Amniotic stem cell (primary cell): ENCODE measurements at places on chromosomes 11 and 22.

DNA sequence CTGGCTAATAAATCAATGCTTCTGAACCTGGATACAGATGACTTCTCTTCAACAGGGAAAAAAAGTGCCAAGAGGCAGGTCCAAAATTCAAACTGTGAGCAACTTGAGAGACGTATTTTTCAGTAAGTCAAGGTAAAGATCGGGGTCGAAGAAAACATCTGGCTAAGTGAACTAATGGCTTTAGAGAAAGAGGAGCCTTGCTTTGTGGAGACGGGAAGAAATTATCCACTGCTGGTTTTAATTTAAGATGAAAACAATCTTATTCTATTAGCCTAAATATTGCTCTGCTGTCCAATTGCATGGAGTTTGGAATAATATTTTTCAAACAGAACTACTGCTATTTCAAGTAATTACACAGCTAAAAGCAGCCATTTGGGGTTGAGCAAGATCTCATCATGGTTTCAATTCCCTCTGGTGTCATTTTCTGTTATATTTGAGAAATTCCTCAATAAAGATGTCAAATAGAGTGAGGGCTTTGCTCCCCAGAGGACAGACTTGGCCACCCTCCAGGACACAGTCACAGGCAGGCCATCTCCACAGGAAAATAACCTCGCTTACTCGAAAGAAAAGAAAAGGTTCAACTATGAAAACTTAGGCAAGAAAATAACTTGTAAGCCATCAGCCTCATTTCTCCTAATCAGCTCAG is 29.8 kb downstream of the SCUBE1 start:
- no peak for DNase-seq

DNA sequence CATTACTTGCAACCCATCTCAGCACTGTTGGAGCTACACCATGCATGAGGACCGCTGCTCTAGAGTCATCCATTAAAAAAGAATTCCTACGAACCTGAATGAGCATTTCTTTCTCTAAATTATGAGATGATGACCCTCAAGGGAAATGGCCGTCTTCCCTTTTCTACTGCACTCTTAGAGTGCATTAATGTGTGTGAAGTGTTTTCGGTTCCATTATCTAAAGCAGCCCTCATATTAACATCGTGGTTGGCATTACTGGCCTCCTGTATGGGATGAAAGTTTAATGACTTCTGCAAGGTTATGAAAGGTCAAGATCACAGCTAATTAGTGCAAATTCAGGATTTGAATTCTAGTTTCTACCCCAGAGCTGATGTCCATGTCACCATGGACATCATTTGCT is 16.7 kb downstream of the CD44 start:
- no peak for DNase-seq

GRCh38 chr11:58395581-58395980 is 11.1 kb downstream of the OR5B3 start:
- DNase-seq: no peak

DNA sequence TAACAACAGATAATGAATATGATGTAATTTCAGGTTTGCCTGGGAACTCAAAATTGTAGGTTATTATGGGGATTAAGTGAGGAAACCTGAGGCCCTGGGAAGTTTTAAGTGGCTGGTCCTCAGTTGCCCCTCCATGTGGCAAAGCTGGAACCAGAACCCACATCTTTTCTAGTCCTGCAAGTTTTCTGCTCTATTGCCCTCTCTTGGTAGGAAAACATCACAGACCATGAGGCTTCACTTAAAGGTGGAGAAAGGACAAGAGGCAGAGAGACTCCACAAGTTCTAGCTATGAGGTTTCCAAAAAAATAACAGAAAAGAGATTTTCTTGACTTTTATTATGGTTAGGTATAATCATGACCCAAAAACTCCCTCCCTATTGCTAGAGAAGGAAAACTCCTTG is 115.5 kb upstream of the DDI1 start:
- no peak for DNase-seq

DNA sequence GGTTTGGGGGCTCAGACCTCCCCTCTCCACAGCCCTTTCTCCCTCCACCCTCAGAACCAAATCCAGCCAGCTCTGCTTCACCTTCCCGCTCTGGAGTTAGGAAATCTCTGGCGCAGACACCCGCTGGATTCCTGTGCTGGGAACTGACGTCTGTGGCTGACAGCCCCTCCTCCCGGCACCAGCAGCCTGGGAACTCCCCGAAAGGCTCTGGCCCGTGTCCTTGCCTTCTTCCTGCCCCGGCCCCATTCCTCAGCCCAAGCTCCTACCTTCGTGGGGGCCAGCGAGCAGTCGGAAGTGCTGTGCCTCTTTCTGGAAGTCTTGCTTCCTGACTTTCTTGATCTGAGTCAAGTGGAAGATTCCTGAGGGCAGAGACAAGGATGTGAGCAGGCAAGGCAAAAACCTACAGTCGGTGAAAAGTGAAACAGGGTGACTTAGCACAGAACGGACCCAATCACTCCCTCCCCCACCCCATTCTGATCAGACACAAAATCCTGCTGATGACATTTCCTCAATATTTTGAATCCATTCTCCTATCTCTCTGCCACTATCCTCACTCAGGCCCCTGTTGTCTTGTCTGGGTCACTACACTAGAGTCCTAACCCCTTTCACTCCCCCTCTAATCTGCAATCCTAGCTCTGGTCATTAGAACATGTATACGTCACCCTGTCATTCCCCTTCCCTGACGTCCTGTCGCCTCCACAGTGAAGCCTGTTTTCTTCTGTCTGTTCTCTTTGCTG is 34.1 kb downstream of the CHRDL2 start:
- DNase-seq: no peak

GRCh38 chr22:44671742-44672141 is 30.3 kb upstream of the PRR5 start:
- no peak for DNase-seq

DNA sequence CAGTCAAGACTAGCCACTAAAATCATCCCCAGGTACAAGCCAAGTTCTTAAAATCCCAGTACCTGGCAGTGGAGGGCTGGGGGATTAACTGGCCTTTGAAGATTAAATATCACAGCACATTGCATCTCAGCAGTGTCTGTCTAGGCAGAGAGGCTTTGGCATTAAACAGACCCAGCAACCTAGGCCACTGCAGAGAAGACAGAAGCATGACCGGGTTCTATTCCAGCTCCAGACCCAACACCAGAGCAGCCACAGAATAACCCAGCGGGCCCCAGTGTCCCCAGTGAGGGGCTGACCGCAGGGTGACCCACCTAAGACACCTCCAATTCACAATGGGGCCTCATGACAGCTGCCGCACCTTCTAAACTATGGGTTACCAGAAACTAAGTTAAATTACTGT is 88.2 kb downstream of the SHANK2 start:
- DNase-seq: no peak

- DNase-seq: no peak
Observed at GRCh38 chr11:3823762-3824506, 15.6 kb downstream of the PGAP2 start.

GRCh38 chr11:115141231-115142114 is 362.7 kb downstream of the CADM1 start:
- DNase-seq: no peak

DNA sequence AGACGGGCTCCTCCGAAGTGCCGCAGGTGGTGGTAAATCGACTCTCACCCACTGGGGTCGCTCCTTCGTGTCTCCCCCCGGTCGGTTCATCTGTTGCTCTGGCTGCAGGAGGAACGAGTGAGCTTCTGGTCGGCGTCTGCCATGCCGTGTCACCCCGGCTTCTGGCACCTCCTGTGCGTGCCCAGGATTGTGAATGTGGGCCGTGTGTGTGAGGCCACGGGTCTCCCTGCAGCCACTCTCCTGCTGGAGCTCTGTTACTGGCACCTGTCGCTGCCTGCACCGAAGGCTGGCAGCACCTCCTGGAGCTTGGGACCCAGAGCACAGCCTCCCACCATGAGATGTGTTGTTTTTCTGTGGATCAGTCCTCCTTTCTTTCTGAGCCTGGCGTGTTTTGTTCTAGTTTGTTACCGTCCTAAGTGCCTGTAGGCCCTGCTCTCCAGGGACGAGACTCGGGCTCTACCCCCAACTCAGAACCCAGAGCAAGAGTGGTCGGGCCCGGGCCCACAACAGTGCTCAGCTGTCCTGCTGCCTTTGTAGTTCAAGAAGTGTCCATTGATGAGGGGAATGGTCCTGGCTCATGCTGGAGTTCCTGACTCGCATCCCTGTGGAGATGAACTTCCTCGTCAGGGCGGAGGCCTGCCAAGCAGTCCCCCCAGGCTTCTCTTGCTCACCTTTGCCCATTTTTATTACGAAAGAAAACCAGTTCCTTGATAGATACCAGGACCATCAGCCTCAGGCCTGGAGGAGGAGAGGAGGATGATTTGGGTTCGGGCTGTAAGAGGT is 66.6 kb downstream of the MED15 start:
- DNase-seq: no peak

- no peak for DNase-seq
Observed at GRCh38 chr11:133659538-133660201, 127.4 kb upstream of the OPCML start.

GRCh38 chr11:17821648-17822400 is 87.2 kb downstream of the KCNC1 start:
- no peak for DNase-seq

DNA sequence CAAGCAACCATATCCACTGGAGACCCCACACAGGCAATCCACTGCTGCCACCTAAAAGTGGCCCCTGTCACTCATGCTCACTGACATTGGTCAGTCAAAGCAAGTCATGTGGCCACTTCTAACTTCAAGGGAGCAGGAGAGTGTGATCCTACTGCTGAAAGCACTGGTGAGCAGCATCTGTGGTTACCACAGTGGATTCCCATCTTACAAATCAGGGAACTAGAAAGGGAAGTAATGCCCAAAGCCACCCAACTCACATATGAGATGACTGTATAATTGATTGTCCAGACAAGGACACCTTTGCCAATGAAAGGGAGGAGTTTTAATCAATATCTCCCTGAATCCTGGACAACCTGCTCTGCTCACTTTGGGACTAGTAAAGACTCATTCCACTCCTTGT is 17.7 kb downstream of the RCN1 start:
- no peak for DNase-seq

GRCh38 chr11:8699903-8700302 is 17.3 kb downstream of the RPL27A start:
- DNase-seq: no peak

DNA sequence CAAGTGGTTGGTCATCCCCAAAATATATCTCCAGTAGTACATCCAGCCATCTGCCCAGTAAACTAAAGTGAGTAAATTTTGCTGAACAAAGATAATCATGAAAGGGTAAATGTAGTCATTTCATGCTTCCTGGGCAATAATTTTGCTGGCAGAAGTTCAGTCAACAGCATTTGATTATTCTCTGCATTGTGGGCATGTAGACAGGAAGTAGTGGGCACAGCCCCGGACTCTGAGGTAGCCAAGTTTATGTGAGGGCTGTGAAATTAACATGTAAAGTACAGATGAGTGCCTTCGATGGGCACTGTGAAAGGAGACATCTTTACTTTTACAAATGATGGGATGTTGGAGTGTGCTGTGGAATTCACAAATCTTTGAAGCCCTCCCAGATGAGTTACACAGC is 312.2 kb upstream of the MTNR1B start:
- no peak for DNase-seq

GRCh38 chr11:41334007-41334933 is 125.2 kb downstream of the LRRC4C start:
- no peak for DNase-seq

DNA sequence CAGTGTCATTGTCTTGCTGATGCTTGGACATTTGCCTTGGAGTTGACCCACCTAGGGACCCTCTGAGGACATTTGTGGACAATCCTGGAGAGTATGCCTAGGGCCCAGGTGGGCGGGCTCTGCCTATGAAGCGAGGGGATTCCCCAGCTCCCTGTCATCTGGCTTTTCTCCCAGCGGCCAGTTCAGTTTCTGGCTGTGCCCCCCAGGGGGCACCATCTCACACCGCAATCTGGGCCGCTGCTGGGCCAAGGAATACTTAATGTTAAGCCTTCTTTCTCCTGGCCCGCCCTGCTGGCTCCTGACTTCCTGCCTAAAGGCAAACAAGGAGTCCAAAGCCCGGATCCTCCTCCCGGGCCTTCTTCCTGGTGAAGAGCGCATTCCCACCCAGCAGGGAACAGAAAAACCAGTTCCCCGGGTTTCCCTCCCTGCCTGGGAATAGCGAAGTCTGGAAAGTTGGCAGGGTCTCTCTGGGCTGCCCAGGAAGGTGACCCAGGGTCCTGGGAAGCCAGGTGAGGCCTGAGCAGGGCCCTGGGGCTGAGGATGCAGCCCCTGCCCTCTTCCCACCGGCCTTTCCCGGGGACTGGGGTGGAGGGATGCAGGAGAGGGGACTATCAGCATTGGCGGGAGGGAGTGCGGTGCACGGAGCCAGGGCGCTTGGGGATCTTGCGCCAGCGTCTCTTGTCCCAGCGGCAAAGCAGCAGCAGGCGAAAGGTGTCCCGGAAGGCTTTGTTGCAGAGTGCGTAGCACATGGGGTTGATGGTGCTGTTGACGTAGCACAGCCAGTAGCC is 11.9 kb downstream of the CHRM1 start:
- DNase-seq: no peak

GRCh38 chr11:75301131-75301530 is 50.3 kb downstream of the ARRB1 start:
- no peak for DNase-seq

GRCh38 chr22:16783930-16784354 is 41.3 kb downstream of the XKR3 start:
- no peak for DNase-seq

GRCh38 chr22:29632672-29633071 is 29.2 kb downstream of the NF2 start:
- no peak for DNase-seq

GRCh38 chr11:4167758-4168157 is 73.2 kb downstream of the RRM1 start:
- DNase-seq: no peak

DNA sequence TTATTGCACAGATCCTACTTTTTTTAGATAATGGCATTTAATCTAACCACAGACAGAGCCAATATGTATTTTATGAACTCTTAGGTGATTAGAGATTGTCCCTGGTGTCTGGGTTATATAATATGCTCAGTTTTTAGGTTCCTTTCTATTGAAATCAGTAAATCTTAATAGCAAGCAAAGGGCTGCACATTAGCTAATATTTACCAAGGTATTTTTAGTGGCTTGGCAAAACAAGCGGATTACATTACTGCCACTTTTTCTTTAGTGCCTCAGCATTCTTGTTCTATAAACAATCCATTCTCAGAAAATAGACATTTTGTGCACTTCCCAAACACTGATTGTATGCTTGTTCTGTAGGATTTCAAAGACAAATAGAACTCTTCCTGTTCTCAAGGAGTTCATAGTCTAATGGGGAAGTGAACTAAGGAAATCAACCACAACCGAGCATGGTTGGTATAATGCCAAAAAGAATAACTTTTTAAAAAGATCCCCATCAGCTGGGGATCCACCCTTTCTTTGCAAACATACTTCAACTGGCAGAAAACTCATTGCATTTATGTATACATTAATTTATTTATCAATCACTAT is 23.8 kb downstream of the KCNJ1 start:
- no peak for DNase-seq
